ENCODE measurements at places on chromosomes 4 and X.
A peak's percentile ranks its signal among the peaks of the same experiment; 100 is the strongest.

DNA sequence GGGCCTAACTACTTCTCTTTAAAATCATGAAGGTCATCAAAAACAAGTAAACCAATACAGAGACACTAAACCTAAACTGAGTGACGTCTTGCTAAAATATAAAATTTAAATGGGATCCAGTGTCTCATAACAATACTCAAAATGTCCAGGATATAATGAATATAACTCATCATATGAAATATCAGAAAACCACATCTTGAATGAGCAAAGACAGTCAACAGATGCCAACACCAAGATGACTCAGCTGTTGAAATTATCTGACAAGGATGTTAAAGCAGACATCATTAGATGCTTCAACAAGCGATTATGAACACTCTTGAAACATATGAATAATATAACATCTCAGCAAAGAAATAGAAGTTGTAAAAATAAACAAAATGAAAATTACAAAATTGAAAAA lies 8.3 kb downstream of the NAP1L2 start:
- DNase-seq: no peak

GRCh38 chrX:357693-358471 lies 28.8 kb downstream of the PPP2R3B start:
- peak; percentile 74 for DNase-seq

GRCh38 chrX:51598899-51599298 lies 19.8 kb downstream of the CENPVL3 start:
- DNase-seq: no peak

DNA sequence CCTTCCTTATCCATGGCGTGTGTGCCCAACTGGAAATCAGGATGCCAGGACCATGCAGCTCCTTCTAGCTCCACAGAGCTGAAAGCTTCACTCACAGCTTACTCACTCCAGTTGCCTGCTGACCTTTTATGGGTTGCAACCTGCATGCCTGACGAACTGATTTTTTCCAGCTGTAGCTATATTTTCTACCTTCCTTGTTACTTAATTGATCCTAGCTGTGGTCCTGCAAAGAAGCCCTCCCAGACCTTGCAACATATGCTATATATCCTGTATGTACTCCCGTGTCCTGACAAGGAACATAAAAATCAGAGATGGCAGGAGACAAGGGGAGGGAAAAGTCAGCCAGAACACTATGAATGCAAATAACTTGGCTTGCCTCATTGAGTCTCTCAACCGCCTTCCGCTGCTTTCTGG lies 135.3 kb upstream of the LDB2 start:
- DNase-seq: no peak

- no peak for DNase-seq
Measured at GRCh38 chr4:170089274-170089667, 485 bp downstream of the AADAT start.

DNA sequence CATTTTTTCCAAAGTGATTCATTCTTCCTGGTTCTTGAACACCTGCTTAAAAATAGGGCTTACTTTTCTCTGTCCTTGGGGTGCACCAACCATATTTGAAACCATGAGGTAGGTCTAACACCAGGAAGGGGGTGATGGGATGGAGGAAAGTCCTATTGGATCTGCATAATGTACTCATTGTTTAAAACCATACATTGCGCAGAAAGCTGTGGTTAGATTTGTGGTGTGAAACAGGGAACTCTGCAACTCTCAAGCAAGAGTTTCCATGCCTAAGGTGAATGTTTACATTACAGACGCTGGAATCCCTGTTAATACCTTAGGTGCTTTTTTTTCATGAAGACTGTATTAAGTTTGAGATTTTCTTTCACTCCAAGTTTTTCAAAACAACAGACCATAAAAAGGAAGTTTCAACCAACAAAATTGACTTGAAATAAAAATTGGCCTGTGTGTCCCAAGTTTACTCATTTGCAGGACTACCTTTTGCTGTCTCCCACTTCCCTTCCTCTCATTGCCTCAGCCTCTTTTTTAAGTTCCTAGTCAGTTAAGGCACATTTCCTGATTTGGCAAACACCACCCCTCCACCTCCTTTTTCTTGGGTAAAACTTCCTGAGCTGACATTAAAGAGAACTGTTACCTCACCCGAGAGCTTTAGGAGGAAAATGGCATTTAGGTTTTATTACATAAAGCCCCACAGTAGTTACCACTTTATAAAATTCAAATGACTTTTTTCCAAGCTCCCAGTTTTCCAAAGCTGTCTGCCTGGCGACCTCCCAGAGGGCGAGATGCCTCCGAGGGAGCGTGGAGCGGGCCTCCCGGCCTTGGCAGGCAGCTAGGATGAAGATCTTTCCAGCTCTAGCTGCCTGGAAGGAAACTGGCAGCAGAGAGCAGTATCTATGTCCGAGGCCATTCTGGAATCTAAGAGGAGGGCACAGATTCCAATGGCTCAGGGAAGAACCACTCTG lies 47.9 kb upstream of the RBPJ start:
- no peak for DNase-seq

DNA sequence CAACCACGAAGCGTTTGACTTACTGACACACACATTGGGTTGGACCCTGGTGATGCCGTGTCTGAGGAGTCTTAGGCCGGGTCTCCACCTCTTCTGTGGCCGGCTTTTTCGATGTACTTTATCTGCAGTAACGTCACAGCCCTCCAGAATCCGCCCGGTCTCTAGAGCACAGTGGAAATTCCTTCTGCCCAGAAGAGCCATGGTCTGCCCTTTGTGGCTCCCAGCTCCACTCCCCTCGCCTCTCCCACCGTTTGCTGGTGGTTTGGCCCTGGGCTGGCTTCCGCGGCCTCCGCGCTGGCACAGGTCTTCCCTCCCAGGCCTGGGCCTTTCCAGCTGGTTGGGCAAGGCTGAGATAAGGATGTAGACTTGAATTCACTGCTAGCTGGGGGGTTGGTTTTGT lies 4.3 kb downstream of the MAEA start:
- DNase-seq: no peak

DNA sequence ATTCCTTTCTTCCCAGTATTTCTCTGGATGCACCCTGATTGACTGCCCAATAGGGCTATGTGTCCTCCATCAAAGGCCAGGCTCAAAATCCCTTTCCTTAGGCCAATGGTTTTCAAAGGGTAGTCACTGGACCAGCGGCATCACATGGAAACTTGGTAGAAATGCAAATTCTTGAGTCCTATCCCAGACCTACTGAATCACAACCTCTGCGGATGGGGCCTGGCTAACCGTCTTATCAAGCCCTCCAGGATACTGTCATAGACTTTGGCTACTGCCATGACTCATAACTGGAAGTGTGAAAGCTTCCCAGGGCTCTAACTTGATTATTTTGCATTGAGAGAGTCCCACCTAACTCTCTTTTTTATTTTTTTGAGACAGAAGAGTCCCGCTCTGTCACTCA lies 71.9 kb upstream of the TFDP3 start:
- DNase-seq: no peak

DNA sequence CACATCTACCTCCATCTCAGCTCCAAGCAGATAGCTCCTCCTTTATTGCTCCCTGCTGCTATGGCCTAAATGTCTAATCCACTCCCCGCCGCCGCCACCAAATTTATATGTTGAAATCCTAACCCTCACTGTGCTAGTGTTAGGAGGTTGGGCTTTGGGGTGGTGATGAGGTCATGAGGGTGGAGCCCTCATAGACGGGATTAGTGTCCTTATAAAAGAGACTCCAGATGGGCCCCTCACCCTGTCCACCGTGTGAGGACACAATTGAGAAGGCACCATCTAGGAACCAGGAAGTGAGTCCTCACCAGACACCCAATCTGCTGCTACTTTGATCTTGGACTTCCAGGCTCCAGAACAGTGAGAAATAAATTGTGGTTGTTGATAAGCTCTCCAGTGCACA lies 13.6 kb upstream of the TBC1D14 start:
- no peak for DNase-seq

DNA sequence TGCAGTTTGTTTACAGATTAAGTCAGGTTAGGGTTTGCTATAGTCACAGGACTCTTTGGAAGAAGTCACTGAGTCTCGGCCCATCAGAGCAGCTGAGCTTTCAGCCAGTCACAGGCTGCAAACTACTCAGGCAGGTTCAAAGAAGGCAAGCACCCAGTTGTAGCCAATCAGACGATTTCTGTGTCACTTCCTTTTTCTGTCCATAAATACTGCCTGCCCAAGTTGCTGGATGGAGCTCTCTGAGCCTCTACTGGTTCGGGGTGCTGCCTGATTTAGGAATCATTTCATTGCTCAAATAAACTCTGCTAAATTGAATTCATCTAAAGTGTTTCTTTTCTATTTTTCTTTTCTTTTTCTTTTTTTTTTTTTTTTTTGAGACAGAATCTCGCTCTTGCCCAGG lies 7.3 kb upstream of the SH3BP2 start:
- peak; percentile 36 for DNase-seq

DNA sequence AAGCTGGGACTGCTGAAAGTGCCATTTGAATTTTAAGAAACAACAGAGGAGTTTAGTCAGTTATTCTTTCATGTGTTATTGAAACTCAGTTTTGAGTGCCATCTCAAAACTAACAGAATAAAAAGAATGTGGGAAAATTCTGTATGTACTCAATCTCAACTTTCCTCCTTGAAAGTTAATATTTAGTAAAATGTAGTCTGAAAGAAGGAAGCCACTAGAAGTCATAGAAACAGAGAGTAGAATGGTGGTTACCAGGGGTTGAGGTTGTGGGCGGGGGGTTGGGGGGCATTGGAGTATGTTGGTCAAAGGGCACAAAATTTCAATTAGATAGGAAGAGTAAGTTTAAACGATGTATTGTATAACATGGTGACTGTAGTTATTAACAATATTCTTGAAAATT lies 628.3 kb upstream of the MAGEB2 start:
- no peak for DNase-seq

DNA sequence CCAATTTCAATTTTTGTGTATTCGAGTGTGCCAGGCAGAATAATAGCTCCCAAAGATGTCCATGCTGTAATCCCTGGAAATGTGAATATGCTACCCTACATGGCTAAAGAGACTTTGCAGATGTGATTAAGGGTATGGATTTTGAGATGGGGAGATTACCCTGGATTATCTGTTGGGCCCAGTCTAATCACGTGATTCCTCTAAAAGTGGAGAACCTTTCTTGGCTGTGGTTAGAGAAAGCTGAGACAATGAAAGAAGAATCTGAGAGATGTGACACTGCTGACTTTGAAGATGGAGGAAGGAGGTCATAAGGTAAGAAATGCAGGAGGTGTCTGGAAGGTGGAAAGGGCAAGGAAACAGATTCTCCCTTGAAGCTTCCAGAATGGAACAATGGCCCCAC lies 503.5 kb upstream of the PITX2 start:
- DNase-seq: no peak

DNA sequence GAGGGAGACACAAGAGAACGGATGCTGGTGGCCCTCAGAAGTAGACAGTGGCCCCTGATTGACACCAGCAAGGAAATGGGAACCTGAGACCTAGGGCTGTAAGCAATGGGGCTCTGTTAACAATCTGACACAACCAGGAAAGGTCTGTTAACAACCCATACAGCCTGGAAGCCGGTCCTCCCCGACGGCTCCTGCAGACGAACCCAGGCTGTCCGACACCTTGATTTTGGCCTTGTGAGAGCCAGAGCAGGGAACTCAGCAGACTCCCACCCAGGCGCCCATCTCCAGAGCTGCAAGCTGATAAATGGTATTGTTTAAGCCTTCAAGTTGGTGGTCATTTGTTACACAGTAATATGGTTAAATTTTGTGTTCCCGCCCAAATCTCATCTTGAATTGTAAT lies 10.2 kb upstream of the CYTL1 start:
- DNase-seq: no peak

GRCh38 chrX:53685711-53686110 lies 808 bp downstream of the HUWE1 start:
- DNase-seq: peak; percentile 35

- peak; percentile 37 for DNase-seq
Measured at GRCh38 chrX:38804682-38805431, 3.6 kb downstream of the MID1IP1 start.

- no peak for DNase-seq
Measured at GRCh38 chr4:53592122-53592521, 836 bp upstream of the LNX1 start.

Measured in activated CD4-positive, alpha-beta T cell treated with anti-CD3 and anti-CD28 coated beads, Interleukin-2, Interleukin-6, amounts not matched to agents 100 ng/mL and 50 ng/mL, durations not matched to agents 16 hours and 8 hours (primary cell).